ENCODE measurements at places on chromosomes 1 and 21.
A peak's percentile ranks its signal among the peaks of the same experiment; 100 is the strongest.

DNA sequence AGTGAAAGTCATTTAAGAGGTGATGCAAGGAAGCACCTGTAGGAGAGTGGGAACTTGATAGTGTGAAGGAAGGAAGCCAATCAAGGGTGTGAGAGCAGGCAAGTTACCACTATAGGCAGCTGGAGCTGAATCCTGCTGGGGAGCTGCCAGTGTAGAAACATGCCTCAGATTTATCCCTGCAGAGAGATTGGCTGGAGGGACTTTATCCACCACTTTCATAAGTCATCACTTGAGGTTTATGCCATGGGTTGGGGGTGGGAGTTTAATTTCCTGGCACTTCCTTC lies 443.6 kb downstream of the PLPP3 start:
- no peak for DNase-seq

GRCh38 chr1:68953311-68953710 lies 456.4 kb upstream of the DEPDC1 start:
- no peak for DNase-seq

DNA sequence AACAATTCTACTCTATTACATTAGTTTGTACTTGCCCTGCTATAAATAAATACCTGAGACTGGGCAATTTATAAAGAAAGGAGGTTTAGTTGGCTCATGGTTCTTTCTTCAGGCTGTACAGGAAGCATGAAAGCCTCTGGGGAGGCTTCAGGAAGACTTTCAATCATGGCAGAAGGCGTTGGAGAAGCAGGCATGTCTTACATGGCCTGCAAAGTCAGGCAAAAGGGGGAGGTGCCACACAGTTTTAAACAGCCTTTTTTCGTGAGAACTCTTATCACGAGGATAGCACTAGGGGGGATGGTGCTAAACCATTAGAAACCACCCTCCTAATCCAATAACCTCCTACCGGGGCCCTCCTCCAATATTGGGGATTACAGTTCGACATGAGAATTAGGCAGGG lies 102.9 kb downstream of the DYRK1A start:
- no peak for DNase-seq

GRCh38 chr1:100461222-100461621 lies 76.7 kb upstream of the GPR88 start:
- no peak for DNase-seq

DNA sequence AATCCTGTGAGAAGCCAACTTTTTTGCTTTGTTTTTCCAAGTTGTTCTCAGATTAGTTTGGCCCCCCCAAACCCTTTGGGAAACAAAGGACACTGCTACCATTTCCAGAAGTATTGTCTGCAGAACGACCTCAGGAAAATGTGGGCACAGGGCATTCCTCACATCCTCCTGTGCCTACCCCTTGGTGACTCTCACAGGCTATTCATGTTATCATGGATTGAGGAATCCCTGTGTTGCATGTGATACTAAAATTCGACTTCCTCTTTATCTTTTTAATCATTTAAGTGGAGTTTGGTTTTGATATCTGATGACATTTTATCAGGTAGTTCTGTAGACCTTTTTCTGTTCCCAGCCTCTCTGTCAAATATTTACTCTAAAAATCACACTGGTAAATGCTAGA lies 184.5 kb downstream of the FASLG start:
- DNase-seq: no peak

- no peak for DNase-seq
These were observed 9.1 kb downstream of the ABCA4 start for GRCh38 chr1:94111879-94112278.

GRCh38 chr1:72524021-72524420 lies 241.7 kb upstream of the NEGR1 start:
- DNase-seq: no peak

- no peak for DNase-seq
These were observed 5.5 kb downstream of the GLIS1 start for GRCh38 chr1:53733447-53733931.

- no peak for DNase-seq
These were observed 54.0 kb downstream of the CLIC6 start for GRCh38 chr21:34722684-34723300.

DNA sequence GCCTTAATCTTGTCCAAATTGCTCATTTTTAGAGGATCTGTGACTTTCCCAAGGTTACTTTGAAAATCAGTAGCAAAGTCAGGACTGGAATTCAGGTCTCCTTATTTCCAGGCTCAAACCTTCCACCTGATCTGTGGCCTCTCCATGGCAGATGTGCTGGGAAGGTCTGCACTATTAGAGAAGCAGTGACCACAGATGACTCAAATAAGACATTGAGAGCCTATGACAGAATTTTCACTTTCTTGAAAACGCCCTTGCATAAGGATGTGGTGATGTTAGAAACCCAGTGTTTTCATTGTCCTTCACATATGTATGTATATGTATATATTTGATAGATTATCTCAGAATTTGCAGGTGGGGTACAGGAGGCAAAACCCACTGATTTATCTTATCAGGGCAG lies 45.3 kb downstream of the TTC39A start:
- no peak for DNase-seq

DNA sequence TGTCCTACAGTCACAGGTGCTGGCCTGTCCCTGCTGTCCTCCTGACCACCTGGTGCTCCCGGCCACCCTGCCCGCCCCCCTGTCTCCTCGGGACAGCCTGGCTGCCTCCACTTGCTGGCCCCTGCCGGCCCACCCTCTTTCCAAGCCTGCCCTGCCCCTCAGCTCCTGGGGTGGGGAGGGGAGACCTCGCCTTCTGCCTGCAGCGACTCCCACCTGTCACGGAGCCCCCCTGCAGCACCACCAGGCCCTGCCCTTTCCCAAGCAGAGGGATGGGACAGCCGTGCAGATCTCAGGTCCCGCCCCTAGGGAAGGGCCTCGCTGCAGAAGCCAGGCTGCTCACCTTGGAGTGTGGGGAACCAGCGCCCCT lies 7.5 kb downstream of the LRRC3 start:
- DNase-seq: no peak

DNA sequence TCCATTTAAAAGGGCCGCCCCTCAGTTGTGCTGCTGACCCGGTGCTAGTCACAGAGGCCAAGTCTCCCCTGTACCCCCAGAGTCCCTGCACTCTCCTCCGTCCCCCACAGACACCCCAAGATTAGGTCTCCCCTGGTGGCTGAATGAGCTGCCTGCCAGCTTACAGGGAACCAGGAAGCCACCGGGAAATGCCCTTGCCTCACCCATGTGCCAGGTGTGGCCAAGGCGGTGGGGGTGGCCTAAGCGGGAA lies 32.7 kb downstream of the HSPG2 start:
- DNase-seq: no peak

- DNase-seq: no peak
These were observed 1.4 kb downstream of the LHX4 start for GRCh38 chr1:180231506-180231921.

DNA sequence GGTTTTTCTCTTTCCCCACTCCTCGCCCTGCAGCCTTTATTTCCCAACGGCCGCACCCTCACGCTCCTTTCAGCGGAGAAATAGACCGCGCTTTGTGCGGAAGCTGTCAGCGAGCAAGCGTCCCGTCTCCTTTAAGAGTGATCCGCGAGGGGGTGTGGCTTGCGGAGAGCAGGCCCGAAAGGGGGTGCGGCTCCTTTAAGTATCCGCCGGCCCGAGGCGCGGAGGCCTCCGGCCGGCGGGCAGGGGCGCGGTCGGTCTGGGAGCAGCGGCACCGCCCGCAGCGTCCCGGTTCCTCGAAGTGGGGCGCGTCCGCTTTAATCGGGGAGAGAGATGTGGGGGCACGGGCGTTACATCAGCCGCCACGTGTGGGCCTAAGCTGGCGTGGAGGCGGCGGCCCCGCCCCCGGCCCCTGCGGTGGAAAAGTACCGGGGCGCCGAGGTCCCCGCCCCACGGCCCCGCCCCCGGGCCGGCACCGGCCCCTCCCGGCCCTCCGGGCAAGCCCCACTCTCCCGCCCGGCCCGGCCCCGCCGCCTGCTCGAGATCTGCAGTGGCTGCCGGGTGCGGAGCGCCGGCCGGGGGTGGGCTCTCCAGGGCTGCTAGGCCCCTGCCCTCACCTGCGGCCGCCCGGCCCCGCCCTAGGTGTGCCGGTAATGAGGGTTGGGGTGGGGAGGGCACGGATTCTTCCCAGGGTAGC lies 1.2 kb downstream of the SLC6A9 start:
- DNase-seq: peak; percentile 72

DNA sequence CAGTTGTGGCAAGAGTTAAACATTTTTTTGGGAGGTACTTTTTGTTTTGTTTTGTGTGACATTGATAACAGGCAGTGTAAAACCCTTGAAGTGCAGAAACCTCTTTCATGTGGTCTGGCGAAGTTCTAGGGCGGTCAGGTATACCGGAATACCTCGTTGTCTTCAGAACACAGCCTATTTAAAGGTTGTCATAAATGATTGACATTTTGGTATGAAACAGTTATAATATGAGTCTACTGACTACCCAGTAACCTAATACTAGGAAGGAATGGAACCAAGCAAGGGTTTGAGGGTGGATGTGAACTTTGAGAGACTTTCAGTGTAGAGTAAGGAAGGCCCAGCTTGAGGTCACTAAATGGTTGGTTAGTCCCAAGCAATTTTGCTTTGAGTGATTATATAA lies 40.5 kb downstream of the PATJ start:
- no peak for DNase-seq

DNA sequence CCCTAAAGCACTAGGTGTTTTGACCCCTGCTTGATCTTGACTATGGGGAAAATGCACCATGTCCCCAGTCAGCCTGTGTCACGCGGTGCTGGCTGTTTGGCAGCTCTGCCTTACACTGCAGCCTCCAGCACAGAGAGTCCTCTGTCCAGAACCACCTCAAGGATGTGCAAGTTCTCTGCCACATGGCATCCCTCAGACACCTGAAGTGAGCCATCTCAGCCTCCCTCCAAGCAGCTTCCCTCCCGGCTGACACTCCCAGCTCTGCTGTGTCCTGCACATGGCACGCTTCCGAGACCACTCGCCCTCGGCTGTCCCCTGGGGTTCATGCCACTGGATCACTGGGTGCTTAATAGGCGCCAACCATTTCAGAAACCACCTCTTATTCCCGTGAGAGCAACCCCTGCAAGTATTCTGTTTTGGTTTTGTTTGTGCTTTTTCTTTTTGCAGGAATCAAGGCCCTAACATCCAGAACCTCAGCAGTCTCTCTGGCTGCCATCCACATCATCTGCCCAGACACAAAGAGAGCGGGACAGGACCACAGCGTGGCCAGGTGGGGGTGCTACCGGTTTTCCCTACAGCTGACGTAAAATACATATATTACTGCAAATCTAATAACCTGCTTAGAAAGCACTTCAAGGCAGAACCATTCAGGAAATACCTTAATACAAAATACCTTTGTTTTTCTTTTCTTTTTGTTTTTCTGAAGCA lies 45.7 kb downstream of the CAPZB start:
- no peak for DNase-seq

DNA sequence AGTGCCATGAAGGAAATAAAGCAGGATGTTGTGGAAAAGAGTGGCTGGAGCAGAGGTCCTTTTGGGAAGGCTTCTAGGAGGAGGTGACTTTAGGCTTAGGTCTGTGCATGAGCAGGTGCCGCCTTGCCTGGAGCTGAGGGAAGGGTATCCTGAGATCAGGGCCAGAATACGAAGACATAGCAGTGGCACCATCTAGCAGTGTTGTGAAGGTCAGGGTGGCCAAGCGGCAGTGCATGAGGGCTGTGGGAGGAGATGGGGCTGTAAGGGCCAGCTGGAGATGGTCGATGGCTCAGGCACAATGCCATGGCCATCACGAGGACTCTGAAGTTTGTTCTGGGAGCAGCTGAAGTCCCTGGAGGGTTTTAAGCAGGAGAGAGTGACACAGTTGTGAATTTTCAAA lies 219.5 kb downstream of the PTPRU start:
- no peak for DNase-seq

DNA sequence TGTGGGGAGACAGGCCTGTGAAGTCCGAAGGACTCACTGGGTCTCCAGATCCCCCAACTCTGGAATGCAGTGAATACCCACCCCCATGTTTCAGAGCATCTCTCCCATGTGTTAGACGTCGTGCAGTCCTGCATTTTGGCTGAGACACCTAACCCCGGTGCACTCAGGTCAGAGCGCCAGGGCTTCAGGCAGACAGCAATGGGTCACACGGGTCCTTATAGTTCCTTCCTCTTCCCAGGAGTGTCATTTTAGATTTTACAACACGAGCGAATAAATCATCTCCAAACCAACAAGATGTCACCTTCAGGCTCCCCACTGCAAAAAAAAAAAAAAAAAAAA lies 5.1 kb downstream of the PRRX1 start:
- no peak for DNase-seq

DNA sequence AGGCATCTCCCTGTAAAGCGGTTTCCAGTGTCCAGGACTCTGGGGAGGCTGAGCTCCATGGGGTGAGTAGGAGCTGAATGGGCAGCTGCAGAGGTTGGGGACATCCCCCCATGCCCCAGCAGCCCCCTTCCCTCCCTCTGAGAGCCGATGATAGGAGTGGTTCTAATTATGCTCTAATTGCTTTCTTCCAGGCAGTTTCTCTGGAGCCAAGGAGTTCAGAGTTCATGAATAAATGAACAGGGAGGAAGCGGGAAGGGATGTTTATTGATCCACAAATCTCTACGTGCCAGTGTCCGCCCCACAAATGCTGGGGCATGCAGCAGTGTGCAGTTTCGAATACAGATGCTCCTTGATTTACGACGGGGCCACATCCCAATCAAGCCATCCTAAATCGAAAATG lies 15.6 kb downstream of the NKAIN1 start:
- no peak for DNase-seq
